KBM-7 (cell line): ENCODE measurements at places on chromosomes 12 and 14.

DNA sequence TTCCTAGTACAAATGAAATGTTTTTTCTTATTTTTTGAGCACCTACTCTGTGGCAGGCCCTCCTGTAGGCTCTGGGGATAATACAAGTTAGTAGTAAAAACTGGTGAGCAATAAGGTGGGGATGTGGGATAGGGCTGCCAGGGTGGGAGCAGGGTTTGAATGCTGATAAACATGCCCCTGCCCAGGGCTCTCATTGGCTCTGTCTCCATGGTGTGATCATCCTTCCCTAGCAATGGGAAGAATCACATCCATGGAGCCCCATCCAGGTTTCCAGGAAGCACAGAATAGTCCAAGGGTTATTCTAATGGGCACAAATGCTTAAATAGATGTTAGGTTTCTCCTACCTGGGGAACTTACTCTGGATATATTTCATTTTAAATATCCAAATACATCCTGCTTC lies 45.5 kb downstream of the GIT2 start:
- no peak for DNase-seq

DNA sequence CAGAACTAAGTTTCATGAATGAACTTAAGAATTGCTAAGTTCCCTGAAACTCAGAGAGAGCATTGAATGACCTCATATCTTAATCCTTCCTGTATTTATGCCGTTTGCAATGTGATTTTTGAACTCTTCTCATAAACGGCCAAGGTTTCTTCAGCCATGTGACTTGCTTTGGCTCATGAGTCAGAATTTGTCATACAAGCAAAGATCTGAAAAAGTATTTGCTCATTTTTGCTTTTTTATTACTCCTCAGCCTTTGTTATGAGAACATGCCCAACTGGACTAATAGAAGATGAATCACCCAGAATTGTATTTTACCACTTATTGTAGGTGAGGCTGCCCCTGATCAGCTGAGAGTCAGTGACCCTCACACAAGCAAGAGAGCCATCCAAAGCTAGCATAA lies 693.8 kb downstream of the BCL11B start:
- DNase-seq, result no peak

DNA sequence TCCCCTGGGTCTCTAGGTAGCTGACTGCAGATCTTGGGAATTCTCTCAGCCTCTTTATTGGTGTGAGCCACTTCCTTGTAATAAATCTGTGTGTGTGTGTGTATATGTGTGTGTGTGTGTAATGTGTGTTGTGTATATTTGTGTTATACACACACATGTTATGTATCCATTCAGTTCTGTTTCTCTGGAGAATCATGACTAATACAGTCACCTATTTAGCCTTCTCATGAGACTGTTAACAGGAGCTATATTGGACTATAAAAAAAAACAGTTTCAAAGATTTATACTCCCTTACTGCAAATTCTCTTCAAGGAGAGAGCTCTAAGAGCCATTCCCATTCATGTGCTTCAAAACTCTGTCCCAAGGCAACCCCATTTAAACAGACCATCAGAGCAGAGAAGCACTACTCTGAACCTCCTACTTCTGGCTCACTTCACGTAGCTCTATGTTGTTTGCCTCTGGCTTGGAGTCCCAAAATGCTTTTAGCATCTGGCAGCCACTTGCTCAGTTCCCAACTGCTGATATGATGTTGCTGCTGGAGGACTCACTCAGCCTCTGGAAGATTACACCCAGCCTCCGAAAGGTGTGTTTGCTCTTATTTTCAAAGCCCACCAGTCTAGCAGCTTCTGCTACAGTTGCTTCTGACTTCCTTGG lies 48.7 kb upstream of the KITLG start:
- DNase-seq, result no peak

GRCh38 chr14:105531088-105531893 lies 4.9 kb downstream of the TMEM121 start:
- no peak for DNase-seq

- no peak for DNase-seq
Measured at GRCh38 chr14:80658733-80659132, 282.8 kb downstream of the CEP128 start.

DNA sequence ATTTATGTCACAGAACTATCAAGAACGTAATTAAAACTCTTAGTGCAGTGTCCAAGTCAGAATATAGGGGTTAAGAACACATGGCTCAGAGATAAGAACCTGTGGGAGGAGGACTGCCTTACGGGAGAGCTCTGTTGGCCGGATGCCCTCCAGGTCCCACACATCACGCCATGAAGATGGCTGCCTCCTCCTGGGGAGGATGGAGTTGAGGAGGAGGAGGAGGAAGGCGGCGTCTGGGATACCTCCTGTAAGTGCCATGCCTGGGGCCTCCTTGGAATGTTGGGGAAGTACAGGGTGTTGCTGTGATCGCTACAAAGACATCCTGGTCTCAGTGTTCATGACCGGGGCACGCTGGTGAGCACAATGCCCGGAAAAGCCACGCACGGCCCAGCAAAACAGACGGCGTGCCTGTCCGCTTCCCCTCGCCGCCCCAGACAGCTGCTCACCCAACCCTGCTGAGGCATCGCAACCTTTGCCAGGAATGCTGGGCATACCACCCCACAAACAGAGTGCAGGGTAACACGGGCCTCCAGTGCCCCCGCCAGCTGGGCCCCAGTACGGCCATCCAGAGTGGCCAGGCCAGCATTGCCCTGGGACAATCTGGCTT lies 28.7 kb upstream of the CD9 start:
- no peak for DNase-seq

DNA sequence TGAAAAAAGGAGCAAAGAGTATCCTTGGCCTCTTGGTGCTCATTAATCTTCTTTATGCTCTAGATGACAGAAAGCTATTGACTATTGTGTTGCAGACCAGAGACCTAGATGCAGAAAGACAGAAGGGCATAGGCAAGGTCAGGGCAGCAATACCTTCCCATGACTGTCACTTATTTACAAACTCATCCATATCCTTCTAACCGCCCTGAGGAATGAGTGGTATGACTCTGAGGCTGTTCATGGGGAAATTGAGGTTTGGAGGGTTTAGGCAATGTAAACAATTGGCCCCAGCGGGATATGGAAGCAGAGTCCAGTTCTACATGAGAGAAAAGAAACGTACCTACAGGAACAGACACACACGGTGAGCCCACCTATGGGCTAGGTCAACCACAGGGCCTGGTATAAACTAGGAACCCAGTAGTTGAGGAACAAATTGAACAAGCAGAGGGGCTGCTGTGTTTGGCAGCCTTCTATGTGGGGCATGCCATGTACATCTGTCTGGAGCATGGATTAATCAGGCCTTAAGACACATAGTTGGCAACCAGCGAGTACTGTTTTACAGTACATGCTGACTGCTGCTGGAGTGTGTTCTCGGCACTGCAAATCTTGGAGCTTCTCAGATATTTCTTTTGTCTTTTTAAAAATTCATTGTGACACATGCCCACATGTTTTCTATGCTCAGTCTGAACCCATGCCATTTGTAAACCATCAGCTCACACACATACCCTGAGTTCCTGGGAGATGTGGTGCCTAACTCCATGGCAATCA lies 159.7 kb upstream of the NTF3 start:
- DNase-seq, result no peak
